ENCODE measurements at places on chromosomes 2 and 18. TPM values are rescaled to one million over a fixed set of nuclear protein-coding genes. Genes with fewer than 3 reads are reported as not detected.

Gene IL1RN
- not detected for total RNA-seq

Gene TTN
- total RNA-seq, result 0.13 TPM

Gene ATAD2B
- 17.9 TPM for total RNA-seq

Gene EN1
- total RNA-seq, result 0.26 TPM

Gene SPEG
- 3.4 TPM for total RNA-seq

Gene DAW1
- 0.26 TPM for total RNA-seq

Gene HRH4
- not detected for total RNA-seq

Gene ALS2
- total RNA-seq, result 47.5 TPM

Gene SKA1
- total RNA-seq, result 22.1 TPM

Gene IL1R1
- 7.1 TPM for total RNA-seq

Gene POTEE
- 1.1 TPM for total RNA-seq
